Psoas muscle (tissue), 8 donors: ENCODE measurements at places on chromosomes 13 and 19. TPM values are rescaled to one million over a fixed set of nuclear protein-coding genes. Genes with fewer than 3 reads are reported as not detected.
A peak's percentile ranks its signal among the peaks of the same experiment; 100 is the strongest.

GRCh38 chr19:49119411-49120324 is at the start of gene PPFIA3:
Gene PPFIA3 (plus strand): TSS chr19:49119544. CDS start chr19:49127874, 8,330 bp downstream.
- peak; percentile 72 for DNase-seq

Gene DACH1
- 0.51 TPM for polyA plus RNA-seq

- DNase-seq = no peak
Measured at GRCh38 chr13:95146486-95146885, 154.8 kb downstream of the ABCC4 start.

Gene ZNF729
- not detected for polyA plus RNA-seq

GRCh38 chr13:100836711-100837110 is 162.1 kb upstream of the TMTC4 start:
- DNase-seq = no peak

GRCh38 chr13:48975856-48976575 is at the start of gene FNDC3A:
Gene FNDC3A (plus strand): TSS chr13:48975912. CDS start chr13:49006191, 30,279 bp downstream.
- DNase-seq = peak; percentile 80

DNA sequence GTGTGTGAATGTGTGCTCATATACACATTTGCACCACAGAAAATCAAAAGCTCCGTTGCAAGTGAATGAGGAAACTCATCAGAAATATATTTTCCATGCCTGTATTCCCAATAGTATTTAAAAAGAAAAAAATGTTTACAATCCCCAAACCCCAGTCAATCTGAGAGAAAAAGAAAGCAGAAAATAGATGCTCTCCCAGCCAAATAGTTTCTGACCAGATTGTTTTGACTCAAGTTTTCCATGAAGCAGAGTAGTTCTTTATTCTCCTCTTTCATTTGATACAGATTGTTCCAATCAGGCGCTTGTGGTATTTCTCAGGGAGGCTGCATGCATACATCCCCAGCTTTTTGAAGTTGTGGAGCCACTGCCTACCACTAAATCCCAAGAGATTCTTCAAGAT is 110.6 kb downstream of the STARD13 start:
- DNase-seq = no peak

Gene MATK
- polyA plus RNA-seq = 0.24 TPM

GRCh38 chr19:55082020-55082851 is 6.6 kb downstream of the EPS8L1 start:
- DNase-seq = no peak

DNA sequence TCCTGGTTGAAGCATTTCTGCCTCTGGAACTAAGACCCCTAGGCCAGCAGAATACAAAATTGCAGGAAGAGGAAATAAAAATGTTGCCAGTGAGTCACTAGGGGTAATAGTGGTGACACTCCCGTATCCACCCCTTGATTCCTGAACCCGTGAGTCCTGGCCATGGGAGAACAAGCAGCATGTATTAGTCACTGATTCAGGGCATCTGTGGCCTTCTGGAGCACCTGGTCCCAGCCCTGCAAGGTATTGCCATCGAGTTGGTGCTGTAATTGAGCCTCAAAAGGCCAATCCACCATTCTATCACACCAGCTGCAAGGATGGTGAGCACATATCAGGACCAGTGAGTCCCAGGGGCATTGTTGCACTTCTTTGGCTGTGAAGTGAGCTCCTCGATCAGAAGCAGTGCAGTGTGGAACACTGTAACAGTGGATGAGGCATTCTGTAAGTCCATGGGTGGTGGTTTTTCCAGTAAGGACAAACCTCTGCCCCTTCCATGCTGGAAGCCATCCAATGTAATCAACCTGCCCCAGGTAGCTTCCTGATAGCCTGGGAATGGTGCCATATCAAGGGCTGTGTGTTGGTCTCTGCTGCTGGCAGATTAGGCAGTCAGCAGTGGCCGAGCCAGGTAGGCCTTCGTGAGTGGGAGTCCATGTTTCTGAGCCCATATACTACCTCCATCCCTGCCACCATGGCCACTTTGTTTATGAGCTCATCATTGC is 39.6 kb downstream of the C1QTNF9 start:
- DNase-seq = no peak

DNA sequence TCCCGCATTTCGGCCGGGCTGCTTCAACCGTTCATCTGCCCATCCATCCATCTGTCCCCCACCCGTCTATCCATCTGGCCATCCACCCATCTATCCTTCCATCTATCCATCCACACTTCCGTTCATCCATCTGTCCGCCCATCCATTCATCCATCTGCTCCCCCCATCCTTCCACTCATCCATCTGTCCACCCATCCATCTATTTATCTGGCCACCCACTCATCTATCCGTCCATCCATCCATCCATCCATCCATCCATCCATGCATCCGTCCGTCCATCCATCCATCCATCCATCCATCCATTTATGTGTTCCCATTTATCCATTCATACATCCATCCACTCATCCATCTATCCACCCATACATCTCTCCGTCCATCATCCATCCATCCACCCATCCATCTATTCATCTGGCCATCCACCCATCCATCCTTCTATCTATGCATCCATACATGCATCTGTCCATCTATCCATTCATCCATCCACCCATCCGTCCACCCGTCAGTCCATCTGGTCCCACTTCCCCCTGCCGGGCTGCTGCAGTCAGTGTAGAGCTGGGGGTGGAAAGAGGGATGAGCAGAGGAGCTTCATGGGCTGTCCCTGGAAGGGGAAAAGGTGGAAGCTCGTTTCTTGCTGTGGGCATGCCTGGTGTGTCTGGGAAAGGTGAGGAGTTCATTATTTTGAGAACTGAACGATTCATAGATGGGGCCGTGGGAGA is 722 bp downstream of the HSD11B1L start:
- DNase-seq = no peak

Gene IFNL1
- polyA plus RNA-seq = not detected

Gene SERTM1
- not detected for polyA plus RNA-seq

Gene RNF126
- polyA plus RNA-seq = 72.1 TPM

GRCh38 chr13:79385694-79386093 is 20.4 kb downstream of the RBM26 start:
- DNase-seq = no peak

Gene C2CD4C
- polyA plus RNA-seq = 0.73 TPM

Gene KLK11
- polyA plus RNA-seq = 0.17 TPM

- DNase-seq = no peak
Measured at GRCh38 chr19:35331551-35332214, 2.7 kb downstream of the CD22 start.

DNA sequence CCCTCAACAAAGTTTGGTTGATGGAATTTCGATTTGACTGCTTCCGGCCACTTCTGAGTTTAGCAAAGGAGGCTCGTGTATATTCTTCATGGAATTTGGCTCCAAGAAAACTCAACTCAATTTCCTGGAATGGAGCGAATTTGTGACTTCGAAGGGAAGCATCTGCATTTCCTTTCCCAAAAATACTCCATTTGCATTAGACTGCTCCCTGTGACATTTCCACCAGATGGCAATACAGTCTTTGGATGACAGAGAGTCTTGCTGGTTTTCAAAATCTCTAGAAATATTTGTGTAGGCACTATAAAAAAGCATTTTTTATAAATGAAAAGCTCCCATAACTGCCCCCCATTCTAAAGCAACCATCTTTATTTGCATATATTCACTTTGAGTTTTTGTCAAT is 4.1 kb downstream of the C1QTNF9 start:
- no peak for DNase-seq

DNA sequence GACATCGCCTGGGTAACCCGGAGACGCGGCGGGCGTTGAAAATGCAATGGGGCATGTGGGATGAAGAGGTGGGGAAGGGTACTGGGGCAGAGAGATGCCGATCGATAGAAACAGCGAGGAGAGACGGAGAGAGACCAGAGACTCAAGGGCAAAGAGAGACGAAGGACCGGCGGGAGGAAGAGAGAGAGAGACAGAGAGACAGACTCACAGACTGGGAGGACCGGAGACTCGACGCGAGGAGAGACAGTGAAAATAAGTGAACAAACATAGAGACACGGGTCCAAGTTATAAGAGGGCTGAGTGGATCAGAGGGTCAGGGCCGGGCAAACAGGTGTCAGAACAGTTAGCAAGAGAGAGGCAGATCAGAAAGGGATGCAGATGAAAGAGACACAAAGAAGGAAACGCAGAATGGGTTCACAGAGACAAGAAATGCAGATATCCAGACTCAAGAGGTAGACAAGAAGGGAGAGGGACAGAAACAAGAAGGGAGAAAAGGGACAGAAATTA is 576 bp upstream of the MZF1 start:
- no peak for DNase-seq

Gene CFD
- 87.1 TPM for polyA plus RNA-seq

- no peak for DNase-seq
Measured at GRCh38 chr19:38642176-38642575, 5.3 kb upstream of the ACTN4 start.

Gene ZNF665
- polyA plus RNA-seq = 0.48 TPM

DNA sequence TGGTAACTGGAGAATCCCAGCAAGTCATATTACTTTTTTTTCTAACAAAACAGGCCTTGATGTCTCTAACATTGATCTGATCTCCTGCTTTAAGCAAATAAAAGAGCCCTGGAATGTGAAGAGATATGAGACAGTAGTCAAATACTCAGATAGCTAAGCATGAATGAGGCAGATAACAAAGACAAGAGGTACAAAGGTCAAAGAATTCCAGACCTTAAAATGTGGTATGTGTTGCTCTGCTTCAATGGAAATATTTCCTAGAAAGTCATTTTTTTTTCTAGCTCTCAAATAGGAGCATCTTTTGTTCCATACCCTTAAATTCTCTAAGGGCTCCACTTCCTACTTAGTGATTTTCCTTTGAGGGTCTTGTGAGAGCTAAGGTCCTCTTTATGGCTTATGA is 54.6 kb downstream of the ZNF254 start:
- no peak for DNase-seq

GRCh38 chr19:19111136-19111835 is 27.0 kb downstream of the TMEM161A start:
- no peak for DNase-seq

Gene LPAR2
- polyA plus RNA-seq = 0.27 TPM

GRCh38 chr19:4292515-4292914 is 9.7 kb downstream of the TMIGD2 start:
- DNase-seq = no peak

DNA sequence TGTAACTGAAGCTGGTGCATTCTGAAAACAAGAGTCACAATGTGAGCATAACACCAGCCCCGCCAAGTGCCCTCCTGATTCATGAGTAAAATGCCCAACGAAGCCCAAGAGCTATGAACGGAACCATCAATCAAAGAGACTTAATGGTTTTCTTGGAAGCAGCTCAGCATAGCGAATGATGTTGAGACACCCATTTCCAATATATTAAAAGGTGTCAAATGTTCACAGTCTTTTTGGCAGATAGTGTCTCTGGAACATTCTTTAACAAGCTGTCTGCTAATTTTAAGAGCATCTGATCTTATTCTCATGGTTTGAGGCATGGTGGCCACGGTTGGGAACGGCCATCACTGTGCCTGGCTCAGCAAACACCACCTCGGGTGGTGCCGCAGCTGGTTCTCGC is 133.4 kb upstream of the USP29 start:
- no peak for DNase-seq

DNA sequence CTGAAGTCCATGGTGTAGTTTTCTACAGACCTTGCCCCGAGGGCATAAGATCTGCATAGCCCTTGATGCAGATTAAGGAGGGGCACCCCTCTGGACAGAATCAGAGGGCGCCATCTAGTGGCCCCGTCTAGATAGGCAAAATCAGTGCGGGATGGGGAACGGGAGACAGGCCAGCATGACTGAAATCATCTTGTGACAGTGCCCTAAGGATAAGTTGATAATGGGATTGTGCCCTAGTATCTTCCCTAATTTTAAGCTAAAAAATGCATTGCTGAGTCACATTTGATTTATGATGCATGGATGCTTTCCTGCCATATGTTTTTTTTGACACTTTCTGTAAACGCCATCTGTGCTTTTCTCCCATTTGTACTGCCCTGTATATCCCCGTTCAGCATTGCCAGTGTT is 19.0 kb upstream of the GPI start:
- peak; percentile 79 for DNase-seq

Gene FAAP24
- 1.8 TPM for polyA plus RNA-seq

DNA sequence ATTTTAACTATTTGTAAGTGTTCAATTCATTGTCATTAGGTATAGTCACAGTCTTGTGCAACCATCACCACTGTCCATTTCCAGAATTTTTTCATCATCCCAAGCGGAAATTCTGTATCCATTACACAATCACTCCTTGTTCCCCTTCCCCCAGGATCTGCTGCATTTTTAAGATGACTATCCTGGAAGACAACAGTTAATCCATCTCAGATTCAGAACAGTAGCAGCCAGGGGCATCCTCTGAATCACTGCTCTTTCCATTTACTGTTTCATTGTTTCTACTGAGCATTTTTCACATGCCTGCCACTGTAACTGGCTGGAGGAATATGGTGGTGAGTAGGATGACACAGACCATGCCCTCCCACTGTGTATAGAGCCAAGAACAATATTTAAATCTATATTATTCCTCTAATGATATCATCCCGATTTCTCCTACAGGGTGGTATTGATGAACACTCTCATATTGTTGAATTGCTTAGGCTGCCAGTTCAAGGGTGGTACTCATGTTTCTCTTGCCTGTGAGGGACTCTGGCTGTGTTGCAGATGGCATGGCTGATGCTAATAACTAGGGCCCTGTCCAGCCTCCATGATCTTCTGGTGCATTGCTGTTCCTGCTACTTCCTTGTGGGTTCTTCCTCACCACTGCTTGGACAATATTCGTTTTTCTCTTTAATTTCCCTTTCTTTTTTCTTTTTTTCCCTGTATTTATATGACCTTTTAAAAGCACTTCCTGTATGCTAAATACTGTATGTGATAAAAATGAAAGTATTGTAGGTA is 59.0 kb downstream of the WDFY2 start:
- DNase-seq = no peak

- no peak for DNase-seq
Measured at GRCh38 chr13:75800545-75800944, 164.4 kb downstream of the LMO7 start.

Gene CEACAM20
- not detected for polyA plus RNA-seq

DNA sequence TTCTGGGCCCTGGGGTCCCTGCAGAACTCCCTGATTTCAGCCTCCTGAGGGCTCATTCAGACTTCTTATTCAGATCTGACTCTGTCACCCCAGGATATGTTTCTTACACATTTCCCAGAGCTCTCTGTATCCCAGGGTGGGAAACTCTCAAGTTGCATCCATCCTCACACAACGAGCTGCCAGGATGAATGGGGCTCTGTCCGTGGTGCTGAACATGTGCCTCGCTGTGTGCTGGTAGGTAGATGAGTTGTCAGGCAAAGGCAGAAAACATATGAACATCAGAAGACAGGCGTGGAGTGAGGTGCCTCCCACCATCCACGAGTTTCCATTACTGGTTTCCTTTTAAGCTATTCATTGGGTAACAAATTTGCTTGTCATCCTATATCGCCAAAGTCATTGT is 11.4 kb upstream of the IGFL1 start:
- DNase-seq = no peak

Gene ZNF563
- 1.2 TPM for polyA plus RNA-seq

GRCh38 chr13:36207672-36208071 is 6.7 kb downstream of the SOHLH2 start:
- no peak for DNase-seq

DNA sequence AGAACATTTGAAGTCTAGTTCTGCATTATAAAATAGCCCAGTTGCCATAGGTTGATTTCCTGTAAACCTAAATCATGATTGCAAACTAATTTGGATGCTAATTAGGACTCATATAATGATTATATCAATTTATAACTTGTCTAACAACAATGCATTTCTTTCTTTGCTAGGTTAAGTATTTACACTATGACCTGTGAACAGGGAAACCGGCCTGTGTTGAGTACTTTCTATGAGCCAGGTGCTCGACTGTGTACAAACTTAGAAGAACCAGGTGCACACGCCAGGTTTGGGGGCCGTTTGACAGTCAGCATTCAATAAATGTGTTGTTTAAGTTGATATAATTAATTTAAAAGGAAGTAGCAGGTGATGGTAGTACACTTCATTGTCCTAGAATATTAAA is 203.1 kb downstream of the TM9SF2 start:
- no peak for DNase-seq

- DNase-seq = peak; percentile 57
Measured at GRCh38 chr19:39826311-39826945, 7.5 kb downstream of the DYRK1B start.

Gene IL11
- not detected for polyA plus RNA-seq
